ENCODE measurements at places on chromosomes 12 and 14. TPM values are rescaled to one million over a fixed set of nuclear protein-coding genes. Genes with fewer than 3 reads are reported as not detected.

The CNTN1 gene
- 2.1 TPM for total RNA-seq

The MYH6 gene
- total RNA-seq, result not detected

The C14orf132 gene
- total RNA-seq, result 14.0 TPM

DNA sequence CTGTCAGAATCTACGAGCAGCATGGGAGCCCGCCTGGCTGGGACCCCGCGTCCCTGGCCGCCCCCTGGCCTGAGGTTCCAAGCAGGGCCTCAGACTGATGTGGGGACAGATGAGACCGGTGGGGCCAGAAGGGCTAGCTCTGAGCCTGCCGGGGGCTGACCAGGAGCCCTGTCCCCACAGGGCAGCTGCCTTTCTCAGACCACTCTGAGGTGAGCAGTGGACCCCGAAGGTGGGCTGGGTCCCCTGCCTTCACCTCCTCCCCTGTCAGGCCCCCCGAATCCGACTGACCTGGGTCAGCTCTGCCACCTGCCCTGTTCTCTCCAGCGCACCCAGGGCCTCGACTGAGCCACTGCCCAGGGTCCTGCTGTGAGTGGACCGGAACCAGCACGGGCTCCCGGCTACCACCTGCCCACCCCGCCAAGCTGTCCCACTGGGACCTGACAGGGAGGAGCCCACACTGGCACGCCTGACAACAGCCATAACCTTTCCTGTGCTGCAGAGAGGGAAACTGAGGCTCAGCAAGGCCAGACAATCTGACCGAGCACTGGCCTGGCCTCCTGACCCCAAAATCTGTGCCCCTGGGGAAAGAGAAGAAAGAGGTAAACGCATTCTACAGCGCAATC, 29.7 kb upstream of the TMEM179 start:
- DNase-seq, result no peak

- DNase-seq, result no peak
Observed at GRCh38 chr12:128267651-128268378, 845 bp downstream of the TMEM132C start.

DNA sequence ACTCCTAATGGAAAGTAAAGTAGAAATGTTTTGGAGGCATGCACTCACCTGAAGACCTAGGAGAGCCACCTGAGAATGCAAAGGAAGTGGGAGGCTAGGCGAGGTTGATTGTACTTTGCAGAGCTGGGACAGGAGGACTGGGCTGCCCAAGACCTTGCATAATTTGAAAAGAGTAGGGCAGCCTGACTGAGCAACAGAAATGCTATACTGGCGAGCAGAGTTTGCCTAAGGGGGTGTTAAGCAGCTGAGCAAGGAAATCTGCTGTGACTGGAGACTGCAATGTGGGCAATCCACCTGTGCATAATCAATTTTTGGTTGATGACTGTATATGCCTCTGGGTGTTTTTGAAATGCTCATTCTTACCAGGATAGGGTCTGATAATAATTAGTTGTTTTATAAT, 834.1 kb downstream of the TRHDE start:
- no peak for DNase-seq

DNA sequence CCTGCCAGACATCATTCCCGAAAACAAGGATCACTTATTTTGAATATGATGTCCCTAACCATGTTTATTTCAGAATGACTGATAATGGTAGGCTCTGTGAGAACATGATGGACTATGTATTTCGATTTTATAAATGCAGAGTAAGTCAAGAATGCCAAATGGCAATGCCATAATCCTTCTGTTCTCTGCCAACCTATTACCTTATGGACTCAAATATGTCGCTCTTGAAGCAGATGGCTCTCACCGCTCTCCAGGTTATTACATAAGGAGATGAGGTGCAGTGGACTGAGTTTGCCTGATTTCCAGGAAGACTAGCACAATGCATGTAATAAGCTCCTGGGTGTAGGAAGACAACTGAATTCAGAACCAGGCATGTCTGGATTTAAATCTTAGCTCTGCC, 227.2 kb downstream of the BTG1 start:
- DNase-seq, result no peak

DNA sequence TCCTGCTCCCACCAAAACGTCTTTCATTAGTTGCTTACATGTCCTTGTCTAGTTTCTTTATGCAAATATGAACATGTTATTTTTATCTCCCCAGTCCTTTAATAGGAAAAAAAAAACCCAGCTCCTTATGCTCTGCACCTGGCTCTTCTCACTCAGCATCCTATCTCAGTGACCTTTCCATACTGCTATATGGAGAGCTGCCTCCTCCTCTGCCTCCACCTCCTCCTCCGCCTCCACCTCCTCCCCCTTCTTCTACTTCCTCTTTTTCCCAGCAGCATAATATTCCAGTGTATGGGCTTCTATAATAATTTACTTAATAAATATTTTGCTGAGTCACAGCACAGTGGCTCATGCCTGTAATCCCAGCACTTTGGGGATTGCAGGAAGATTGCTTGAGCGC, 31.5 kb downstream of the ABCB9 start:
- no peak for DNase-seq

GRCh38 chr14:54609576-54609975, 42.6 kb downstream of the SAMD4A start:
- DNase-seq, result peak; percentile 37

DNA sequence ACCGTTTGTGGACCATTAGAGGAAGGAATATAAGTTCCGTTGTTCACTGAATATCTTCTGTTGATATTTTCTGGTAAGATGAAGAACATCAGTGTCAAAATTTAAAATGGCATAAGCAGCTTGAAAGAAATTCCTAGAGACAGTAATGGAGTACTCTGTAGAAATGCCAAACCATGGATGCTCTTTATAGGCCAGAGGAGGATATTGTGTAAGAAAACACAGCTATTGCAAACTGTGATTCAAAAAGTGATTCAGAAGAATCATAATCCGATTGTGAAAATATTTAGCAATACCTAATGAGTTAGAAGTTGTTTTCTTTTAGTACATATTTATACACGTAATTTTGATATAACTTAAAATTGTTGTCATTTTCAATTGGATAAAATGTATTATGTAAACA, 102.8 kb downstream of the SLC16A7 start:
- peak; percentile 53 for DNase-seq

GRCh38 chr14:89430391-89431236, 13.6 kb upstream of the FOXN3 start:
- peak; percentile 66 for DNase-seq
